ENCODE measurements at places on chromosomes 1 and 21.
A peak's percentile ranks its signal among the peaks of the same experiment; 100 is the strongest.

- no peak for DNase-seq
Measured at GRCh38 chr1:6861075-6861724, 75.9 kb downstream of the CAMTA1 start.

GRCh38 chr21:38081708-38082107 lies 165.5 kb upstream of the KCNJ6 start:
- DNase-seq, result no peak

- no peak for DNase-seq
Measured at GRCh38 chr21:41953831-41954653, at the start of gene C2CD2. TSS of gene C2CD2 (minus strand) at chr21:41954018. CDS start at chr21:41953648, 370 bp downstream.

- DNase-seq, result peak; percentile 42
Measured at GRCh38 chr1:64505232-64505943, 35.5 kb downstream of the CACHD1 start.

DNA sequence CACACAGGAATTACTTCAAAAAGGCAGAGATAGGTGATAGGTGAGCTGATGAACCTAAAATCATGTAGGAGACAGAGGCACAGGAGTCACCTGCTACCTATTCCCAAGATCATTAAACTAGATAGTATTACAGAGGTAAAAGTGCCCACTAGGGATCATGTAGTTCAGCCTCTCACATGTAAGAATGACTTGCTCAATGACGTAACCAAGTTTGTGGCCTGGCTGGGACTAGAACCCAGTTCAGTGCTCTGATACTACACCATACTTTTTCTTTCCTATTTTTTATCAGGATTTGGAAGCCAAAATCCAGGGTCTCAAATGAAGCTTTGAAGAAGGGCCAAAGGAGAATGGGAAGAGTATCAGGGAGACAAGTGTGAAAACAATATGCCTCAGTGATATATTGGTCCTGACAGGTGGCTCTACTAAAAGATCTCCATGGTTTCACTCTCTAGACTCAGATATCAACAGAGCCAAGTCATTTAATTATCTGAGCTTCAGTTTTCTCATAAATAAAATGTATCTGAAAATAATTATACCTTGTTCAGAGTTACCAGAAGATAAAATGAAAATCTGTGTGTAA lies 87.3 kb upstream of the SLFNL1 start:
- no peak for DNase-seq

- DNase-seq, result no peak
Measured at GRCh38 chr1:160363951-160364735, 2.7 kb upstream of the NHLH1 start.

DNA sequence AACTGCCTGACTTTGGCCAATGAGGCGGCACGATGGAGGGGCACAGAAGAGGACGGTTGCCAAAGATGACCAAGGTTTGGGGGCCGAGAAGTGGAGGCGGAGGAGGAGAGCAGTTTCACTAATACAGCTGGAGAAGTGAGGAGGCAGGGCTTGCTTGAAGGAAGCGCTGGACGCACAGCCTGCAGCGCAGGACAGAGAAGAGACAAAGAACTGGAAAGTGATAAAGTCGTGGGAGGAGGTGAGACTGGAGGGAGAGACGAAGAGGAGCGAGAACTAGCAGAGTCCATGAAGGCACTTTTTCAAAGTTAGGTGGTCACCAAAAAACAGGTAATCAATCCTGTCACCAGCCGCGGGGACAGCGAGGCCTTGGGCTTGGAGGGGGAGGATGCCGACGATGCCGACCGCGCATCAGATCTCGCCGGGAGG lies 771 bp downstream of the PACC1 start:
- DNase-seq, result no peak

DNA sequence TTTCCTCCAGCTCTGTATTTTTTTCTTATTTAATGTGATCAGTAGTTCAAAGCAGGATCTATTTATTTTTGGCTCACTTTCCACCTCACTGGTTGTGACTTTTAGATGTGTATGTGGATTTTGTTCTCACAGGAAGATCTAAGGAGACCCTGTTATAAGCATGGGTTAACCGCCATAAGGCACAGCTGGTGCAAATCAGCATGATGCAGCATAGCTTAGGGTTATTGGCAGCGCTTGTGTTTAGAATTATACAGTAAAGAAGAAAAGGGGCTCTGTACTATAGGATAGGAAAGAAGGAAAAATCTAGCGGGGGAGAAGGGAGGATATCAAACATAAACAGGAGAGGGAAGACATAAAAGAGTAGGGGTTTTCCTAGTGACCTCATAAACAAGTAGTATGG lies 26.9 kb upstream of the RGL1 start:
- DNase-seq, result no peak

DNA sequence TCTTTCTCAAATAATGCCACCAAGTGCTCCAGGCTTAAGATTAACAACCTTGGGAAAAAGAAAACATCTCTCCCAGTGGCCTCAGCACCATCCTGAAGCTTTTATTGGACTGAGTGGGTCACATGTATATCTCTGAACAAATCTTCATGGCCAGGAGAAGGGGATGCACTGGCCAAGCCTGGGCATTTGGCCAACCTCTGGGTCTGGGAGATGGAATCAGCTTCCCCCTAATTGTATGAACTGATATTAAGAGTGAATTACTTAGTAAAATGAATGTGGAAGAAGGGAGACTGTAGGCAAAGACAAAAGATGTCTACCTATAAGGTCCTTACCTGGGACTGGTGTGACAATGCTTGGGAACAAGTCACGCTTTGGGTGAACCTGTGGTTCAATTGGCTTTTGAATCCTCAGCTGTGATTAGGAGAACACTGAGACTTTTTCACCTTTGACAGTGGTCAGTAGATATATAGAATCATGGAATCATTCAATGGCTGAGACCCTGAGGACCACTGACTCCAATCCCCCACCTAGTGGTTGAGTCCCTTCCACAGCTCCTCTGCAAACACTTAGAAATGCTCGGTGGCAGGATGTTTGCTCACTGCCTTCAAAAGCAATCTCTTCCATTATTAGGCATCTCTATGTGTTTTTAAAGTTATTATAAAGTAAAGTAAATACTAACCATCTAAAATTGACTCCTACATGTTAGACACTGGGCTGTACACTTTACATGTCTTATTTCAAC lies 102.6 kb upstream of the ATP1A1 start:
- no peak for DNase-seq

- no peak for DNase-seq
Measured at GRCh38 chr1:34396042-34396441, 219.3 kb downstream of the C1orf94 start.

GRCh38 chr1:85603086-85603880 lies 22.7 kb downstream of the CCN1 start:
- DNase-seq, result no peak

DNA sequence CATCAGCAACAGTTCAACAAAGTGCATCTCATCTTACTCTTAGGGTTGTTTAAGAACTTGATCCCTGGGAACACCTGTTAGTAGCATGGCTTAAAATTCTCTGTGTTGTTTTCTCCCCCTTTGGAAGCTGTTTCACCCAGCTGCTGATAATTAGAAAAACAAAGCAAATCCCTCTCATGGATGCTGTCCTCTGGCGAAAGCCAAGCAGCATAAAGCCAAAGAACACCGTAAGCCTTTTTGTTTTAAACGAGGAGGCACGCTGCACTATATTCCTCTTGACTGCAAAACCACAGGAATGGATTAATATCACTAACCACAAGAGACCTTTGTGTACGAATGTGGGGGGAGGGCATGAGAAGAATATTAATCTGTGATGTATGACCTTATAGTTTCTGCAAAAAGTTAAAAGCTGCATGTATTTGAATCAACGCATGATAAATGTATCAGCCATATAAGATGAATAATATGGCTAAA lies 923.2 kb downstream of the LTN1 start:
- DNase-seq, result no peak

GRCh38 chr1:79679916-79680315 lies 673.4 kb upstream of the ADGRL4 start:
- no peak for DNase-seq

- DNase-seq, result no peak
Measured at GRCh38 chr1:17553975-17554700, 14.6 kb downstream of the ARHGEF10L start.

DNA sequence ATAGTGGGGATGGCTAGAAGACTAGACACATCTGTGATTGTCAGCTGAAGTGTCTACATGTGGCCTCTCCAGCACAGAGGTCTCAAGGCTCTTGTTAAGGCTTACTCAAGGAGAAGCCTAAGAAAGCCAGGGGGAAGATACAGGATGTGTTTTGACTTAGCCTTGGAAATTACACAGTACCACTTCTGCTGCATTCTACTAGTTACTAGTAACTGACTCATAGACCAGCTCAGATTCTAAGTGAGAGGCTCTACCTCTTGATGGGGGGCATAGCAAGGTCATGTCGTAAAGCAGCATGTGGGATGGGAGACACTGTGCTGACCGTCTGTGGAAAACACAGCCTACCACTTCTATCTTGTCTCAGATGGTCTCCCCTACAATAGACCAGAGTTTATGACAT lies 99.5 kb downstream of the UBE2U start:
- DNase-seq, result no peak

DNA sequence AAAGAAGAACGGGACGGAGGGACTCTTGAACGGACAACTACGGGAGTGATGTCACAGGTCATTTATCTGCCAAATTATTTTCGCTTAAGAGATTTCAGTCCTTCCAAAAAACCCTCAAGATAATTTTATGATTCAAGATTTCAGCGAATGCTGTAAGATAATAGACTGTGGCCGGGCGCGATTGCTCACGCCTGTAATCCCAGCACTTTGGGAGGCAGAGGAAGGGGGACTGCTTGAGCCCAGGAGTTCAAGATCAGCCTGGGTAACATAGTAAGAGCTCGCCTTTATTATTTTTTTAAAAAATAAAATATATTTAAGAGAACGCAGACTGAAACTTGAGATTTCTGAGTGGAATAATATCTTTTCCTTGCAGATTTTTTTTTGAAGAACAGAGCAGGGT lies 609 bp downstream of the RWDD2B start:
- no peak for DNase-seq

- DNase-seq, result no peak
Measured at GRCh38 chr1:117176579-117176978, 34.1 kb downstream of the VTCN1 start.

DNA sequence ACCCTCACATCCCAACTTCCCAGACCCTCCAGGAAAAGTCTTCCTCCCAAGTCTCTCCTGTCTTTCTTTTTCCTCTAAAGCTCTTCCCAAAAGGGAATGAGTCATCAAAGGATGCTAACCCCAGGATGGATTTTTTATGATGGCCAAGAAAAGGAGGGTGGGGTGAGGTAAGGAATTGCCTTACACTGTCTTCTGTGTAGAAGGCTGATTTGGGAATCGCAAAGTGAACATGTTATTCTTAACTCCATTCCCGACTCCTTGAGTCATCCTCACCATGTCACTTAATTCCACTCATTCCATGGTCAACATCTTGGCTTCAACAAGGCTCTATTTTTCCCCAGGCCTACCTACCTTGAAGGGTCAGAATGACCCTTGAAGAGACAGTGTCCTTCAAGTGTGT lies 44.0 kb downstream of the TBX15 start:
- DNase-seq, result no peak

DNA sequence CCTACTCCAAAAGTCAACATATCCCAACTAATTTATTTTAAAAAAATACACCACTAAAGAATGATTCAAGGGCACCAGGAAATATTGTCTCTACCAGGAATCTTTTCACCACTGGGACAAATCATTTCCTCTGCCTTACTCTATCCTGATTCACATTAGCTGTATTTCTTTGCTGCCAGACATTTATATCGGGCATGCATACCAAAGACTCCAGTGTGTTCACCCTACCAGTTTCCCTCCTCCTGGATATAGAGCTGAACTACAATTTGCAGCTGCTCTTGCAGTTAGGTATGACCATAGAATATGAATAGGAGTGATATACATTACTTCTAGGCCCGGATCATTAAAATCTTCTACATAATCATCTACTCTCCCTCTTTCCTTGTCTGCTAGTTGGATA lies 7.6 kb downstream of the KCNJ6 start:
- no peak for DNase-seq

- DNase-seq, result no peak
Measured at GRCh38 chr21:43811262-43812105, 22.1 kb downstream of the RRP1 start.

- no peak for DNase-seq
Measured at GRCh38 chr1:173114346-173114745, 63.6 kb upstream of the TNFSF18 start.

DNA sequence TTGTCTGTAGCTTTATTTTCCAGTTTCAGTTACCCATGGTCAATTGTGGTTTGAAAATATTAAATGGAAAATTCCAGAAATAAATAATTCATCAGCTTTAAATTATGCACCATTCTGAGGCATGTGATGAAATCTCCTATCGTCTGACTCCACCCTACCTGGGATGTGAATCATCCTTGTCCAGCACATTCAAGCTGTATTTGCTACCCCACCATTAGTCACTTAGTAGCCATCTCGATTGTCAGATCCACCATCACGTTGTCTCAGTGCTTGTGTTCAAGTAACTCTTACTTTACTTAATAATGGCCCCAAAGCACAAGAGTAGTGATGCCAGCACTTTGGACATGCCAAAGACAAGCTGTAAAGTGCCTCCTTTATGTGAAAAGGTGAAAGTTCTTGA lies 4.0 kb downstream of the STPG1 start:
- DNase-seq, result no peak

DNA sequence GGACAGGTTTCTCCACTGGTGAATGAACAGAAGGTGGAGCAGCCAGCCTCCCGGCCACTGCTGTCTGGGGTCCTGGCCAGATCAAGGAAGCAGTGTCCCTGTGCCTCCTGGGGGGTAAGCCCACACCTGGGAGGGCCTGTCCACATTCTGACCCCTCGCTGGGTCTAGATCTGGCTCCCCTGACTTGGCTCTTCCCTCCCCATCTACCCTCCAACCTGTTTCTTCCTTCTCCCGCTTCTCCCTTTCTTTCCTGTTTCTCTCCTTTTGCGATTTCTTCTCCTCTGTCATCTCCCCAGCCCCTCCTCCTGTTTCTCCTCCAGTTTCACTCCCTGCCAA lies 378 bp downstream of the RORC start:
- DNase-seq, result no peak

- DNase-seq, result no peak
Measured at GRCh38 chr1:198018529-198018928, 101.4 kb downstream of the LHX9 start.

DNA sequence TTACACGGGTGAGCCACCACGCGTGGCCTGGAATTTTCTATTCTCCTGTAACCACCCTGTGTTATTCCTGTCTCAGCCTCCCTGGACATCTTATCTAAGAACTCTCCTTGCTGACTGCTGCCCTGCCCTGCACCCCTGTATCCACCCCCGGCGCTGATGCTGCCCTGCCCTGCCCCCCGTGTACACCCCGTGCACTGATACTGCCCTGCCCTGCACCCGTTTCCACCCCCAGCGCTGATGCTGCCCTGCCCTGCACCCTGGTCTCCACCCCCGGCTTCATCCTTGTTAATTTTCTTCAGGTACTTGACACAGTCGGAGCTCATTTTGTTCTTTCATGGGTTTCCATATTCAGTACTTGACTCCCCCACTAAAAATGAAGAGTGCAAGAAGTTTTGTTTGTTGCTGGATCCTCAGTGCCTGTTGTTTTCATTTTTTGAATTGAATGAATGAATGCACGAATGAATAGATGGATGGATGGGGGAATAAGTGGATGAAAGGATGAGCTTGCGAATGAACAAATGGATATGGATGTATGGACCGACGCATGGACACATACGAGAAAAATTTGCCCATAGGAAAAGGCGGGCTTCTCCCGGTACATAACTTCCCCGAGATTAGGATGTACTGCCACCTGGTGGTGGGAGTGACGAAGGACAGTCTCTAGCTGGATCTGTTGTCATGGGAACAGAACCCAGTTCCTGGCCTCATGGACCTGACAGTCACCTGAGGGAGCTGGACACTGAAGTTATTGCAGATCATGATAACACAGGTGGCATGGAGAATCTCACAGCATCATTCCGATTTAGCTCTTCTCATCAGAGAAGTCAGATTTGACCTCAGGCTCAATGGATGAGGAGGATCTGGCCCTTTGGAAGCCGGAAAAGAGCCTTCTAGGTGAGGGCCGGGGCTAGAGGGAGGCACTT lies 14.9 kb downstream of the AADACL4 start:
- DNase-seq, result peak; percentile 57
